IMR-90 (cell line): ENCODE measurements at places on chromosomes 16 and 17. TPM values are rescaled to one million over a fixed set of nuclear protein-coding genes. Genes with fewer than 3 reads are reported as not detected.
A peak's percentile ranks its signal among the peaks of the same experiment; 100 is the strongest.

DNA sequence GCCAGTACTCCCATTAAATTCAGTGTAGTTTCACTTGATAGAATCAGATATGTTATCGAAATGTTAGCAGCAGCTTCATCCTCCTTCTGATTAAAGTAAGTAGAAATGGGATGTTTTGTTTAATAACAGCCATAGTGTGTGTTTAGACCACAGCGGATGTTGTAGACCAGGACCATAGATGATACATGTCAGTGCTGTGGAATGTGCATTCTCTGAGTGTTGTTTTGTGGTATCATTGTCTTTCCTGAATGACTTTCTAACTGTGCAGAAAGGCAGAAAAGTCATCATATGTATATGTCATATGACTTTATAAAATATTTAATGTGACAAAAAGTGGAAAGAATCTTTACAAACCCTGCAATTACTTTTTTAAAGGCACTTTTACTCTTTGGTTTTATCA, 55.6 kb downstream of the CYLD start:
- DNase-seq = peak; percentile 42

Gene PRSS8
- 0.10 TPM in 1 of 2 replicates, not detected in the other for polyA plus RNA-seq

Gene TEKT3
- polyA plus RNA-seq = 0.15 and 0.59 TPM in 2 replicates

Gene TANC2
- 18.5 and 20.6 TPM in 2 replicates for polyA plus RNA-seq

Gene RAMP2
- 1.6 and 2.5 TPM in 2 replicates for polyA plus RNA-seq

DNA sequence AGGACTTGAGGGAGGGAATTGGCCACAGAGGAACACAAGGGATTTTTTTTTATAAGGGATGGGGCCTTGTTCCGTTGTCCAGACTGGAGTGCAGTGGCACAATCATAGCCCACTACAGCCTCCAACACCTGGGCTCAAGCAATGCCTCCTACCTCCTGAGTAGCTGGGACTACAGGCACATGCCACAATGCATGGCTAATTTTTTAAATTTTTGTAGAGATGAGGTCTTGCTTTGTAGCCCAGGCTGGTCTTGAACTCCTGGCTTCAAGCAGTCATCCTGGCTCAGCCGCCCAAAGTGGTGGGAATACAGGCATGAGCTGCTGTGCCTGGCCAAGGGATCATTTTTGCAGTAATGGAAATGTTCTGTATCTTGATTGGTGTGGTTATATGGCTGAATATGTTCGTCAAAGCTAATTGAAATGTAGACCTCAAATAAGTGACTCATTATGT, 56.9 kb downstream of the VMP1 start:
- peak; percentile 37 for DNase-seq

- no peak for DNase-seq
Measured at GRCh38 chr16:17447101-17447569, 23.6 kb downstream of the XYLT1 start.

Gene WSCD1
- polyA plus RNA-seq = 0.07 TPM in 1 of 2 replicates, not detected in the other

Gene NPIPA7
- polyA plus RNA-seq = 11.9 and 13.2 TPM in 2 replicates

Gene PSME3
- 89.4 and 100 TPM in 2 replicates for polyA plus RNA-seq

Gene CD300LF
- not detected in 2 replicates for polyA plus RNA-seq

- peak; percentile 24 for DNase-seq
Measured at GRCh38 chr17:74770498-74771318, 5.4 kb downstream of the NAT9 start.

DNA sequence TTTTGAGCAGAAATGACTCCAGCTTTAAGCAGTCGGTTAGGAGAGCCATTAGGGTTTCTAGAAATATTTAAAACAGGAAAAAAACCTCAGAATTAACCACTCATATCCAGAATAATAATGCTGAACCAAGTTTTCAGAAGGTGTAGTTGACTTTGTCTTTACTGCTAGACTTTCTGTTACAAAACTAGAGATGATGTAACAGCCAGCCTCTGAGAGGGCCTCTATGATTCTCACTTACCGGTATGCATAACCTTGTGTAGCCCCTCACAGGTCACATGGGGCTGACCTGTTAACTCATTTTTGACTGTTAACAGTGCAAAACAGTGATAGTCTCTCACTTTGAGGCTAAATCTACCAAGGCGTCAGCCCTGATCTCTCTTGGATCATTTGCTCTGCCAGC, 74.3 kb downstream of the TEX14 start:
- DNase-seq = no peak

- DNase-seq = no peak
Measured at GRCh38 chr16:82639263-82639662, 12.5 kb downstream of the CDH13 start.

DNA sequence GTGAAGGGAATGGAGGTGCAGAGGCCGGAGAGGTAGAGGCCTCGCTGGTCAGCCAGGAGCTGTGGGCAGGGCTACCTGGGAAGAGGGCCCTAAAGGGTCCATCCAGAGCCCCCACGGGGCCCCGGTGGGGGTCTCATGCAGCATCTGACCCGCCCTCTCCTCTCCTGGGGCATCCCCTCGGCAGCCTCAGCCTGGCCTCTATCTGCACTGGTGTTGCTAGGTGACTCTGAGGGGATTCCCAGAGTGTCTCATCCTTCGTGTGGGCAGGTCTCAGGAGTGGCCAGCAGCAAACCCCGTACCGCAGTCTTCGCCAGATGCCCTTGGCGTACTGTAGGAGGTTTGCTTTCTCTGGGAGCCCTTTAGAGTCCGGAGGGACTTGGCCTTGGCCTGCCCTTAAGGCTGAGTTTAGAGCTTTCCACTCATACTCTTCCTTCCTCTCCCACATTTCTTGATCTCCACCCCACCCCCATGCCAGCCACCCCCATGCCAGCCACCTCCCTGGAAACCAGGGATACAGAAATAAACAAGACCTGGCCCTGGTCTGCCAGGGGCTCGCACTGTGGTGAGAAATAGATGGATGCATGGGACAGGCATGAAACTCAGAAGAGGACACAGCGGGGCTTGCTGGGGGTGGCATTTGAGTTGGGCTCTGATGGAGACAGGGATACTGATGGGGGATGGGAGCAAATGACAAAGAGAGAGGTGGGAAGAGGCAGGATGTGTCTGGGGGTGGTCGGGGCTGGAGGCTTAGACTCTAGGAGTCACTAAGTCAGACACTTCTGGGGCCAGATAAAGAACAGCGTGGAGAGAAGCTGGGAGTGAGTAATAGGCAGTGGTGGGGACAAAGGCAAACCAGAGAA, 9.9 kb downstream of the SLC5A10 start:
- peak; percentile 43 for DNase-seq

- no peak for DNase-seq
Measured at GRCh38 chr16:72429671-72430081, 257.7 kb upstream of the PMFBP1 start.

Gene OSGIN1
- polyA plus RNA-seq = 6.4 and 7.4 TPM in 2 replicates

Gene GGA3
- polyA plus RNA-seq = 35.2 and 37.7 TPM in 2 replicates

DNA sequence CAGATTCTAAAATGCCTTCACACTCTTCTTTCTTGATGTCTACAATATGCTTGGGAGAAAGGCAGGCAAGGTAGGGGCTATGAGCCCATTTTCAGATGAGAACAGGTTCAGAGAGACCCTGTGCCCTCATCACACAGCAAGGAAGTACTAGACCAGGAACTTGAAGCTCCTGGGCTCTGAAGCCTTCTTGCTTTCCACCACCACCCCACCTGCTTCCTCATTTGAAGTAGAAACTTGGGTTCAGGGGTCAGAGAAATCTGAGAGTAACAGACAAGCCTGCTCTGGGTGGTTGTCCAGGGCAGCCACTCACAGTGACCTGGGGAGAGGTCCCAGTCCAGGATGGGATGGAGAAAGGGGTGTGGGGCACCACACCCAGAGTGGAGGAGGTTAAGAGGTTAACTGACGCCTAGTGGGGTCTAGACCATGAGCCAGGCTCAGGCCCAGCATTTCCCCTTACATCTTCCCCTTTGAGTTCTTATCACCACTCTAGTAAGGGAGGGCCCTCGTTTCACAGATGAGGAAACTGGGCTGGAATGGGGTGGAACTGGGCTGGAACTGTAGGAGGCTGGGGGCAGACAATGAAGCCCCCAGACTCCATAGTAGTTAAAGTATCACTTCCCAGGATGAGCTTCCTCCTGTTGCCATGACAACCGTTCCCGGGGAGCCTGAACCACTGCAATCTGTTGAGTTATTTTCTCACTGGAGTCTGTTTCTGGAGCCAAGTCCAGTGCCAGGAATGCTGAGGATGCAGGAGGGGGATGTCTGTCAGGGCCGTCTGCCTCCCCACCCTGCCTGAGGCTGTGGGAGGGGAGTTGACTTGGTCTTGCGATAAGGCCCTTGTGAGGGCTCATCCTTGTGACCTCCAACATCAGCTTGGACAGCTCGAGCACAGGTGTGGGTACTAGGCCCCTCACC, 16.2 kb upstream of the PHF12 start:
- no peak for DNase-seq

- DNase-seq = peak; percentile 54
Measured at GRCh38 chr17:47663912-47664623, 14.3 kb downstream of the KPNB1 start.

GRCh38 chr16:25716186-25716585, 24.4 kb downstream of the HS3ST4 start:
- DNase-seq = no peak

Gene GAS7
- 4.1 and 4.6 TPM in 2 replicates for polyA plus RNA-seq

Gene KCNJ16
- not detected in 2 replicates for polyA plus RNA-seq

Gene CTF1
- polyA plus RNA-seq = 12.9 and 13.8 TPM in 2 replicates

- peak; percentile 87 for DNase-seq
Measured at GRCh38 chr17:43599835-43600234, 53.7 kb upstream of the ETV4 start.

GRCh38 chr16:11163761-11164261, 92.2 kb downstream of the SOCS1 start:
- DNase-seq = no peak

Gene TMEM238L
- polyA plus RNA-seq = not detected in 2 replicates

Gene ATP2A1
- polyA plus RNA-seq = 0.56 and 0.63 TPM in 2 replicates

DNA sequence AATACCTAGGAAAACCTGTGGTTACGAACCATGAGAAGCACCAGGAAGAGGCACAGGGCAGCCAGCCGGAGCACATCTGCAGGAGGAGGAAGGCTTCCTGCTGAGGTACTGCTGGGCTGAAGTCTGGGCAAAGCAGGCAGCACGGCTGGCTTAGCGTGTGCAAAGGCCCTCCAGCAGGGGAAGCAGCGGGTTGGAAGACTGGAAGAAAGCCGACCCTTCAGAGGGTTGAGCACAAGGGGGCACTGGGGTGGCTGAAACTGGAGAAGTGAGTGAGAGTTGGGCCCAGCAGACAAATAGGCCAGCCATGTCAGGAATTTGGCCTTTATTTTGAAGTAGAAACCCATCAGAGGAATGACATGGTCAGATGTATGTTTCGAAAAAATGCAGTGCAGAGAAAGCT, 12.1 kb upstream of the HSD3B7 start:
- peak; percentile 31 for DNase-seq

GRCh38 chr16:4303973-4304372, 11.9 kb upstream of the GLIS2 start:
- DNase-seq = no peak

DNA sequence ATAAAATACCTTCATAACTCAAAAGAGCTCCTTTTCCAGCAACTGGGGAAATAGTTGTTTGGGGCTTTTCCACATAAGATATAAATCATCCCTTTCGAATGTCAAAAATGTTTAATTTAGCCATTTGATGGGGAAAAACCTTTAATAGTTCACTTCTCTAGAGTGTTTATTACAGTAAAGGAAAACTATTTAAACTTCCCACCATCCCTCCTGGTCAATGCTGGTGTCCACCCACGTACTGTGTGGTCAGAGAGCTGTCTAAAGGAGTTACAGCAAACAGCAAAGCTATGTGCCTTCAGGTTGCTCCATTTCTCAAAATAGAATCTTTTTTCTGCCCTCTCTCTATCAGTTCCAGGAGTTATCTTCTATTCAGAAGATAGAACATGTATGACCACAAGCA, 33.5 kb downstream of the KANSL1 start:
- peak; percentile 87 for DNase-seq

- DNase-seq = peak; percentile 81
Measured at GRCh38 chr17:42814633-42815399, 9.3 kb downstream of the BECN1 start.

DNA sequence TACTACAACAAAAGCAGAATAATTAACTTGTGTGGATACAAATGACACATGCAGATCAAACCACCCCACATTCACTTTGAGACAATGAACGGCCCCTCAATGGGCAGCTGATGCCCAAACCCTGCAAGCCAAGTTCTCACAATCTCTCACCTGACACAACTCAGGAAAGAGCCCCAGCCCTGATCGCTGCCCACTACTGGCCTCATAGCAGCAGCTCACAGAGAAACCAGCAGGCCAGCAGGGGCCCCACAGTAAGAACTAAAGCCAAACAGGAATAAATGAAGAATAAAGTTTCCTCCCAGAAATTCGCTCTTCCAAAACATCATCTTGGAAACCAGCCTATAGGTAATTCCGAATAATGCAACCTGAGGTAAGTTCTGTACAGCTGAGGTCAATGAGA, 7.7 kb downstream of the AKTIP start:
- DNase-seq = no peak

Gene TPSD1
- polyA plus RNA-seq = not detected in 2 replicates

DNA sequence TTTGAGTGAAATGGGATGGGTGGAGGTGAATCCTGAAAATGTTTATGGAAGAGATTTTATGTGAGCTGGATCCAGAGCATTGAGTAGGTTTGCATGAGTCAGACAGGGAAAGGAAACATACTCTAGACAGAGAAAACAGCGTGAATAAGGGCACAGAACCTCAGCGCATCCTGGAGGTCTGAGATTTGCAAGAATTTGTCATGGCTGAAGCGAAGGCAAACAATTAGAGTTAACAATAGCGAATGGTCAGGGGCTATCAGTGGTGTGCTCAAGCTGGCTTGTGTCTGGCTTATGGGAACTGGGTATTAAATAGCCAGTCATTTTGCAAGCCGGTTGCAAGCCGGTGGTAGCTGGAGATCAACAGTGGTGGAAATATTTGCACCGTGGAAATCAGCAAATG, 36.4 kb downstream of the MAP2K6 start:
- no peak for DNase-seq

Gene TBC1D3H
- polyA plus RNA-seq = not detected in 2 replicates

Gene MYH2
- not detected in 2 replicates for polyA plus RNA-seq

DNA sequence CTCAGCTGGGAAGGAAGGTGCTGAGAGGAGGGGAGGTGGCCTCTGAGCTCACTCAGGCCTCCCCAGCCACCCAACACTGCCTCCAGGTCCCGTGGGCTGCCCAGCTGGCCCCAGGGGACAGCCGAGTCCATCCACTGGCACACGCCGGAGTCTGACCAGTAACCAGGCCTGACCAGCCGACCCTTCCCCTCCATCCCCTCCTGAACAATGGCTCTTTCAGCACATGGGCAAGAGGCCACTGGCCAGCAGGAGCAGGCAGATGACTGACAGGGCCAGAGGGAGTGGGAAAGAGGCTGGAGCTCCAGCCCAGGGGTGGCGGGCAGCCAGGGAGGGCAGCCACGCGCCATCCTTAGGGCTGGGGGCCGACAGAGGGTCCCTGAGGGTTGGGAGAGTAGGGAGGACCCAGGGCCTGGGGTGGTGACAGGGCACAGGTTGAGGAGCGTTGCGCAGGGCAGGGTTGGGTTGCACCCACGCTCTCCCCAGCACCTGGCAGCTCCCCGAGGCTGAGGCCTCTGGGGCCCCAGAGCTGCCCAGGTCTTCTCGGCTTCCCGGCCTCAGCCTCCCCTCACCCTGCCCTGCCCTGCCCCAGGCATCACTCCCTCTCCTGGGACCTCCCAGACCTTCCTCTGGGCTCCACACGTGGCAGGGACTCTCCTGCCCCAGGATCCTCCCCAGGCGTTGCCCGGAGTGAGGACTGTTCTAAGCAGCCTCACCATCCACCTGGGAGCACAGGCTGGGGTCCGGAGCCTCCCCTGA, 20.2 kb upstream of the SLC38A10 start:
- no peak for DNase-seq

Gene MYO18A
- polyA plus RNA-seq = 22.4 and 22.9 TPM in 2 replicates
